ENCODE measurements at places on chromosomes 5 and 9.

- peak; percentile 79 for DNase-seq
These were observed 722.8 kb upstream of the GRAMD2B start for GRCh38 chr5:125700380-125700861.

DNA sequence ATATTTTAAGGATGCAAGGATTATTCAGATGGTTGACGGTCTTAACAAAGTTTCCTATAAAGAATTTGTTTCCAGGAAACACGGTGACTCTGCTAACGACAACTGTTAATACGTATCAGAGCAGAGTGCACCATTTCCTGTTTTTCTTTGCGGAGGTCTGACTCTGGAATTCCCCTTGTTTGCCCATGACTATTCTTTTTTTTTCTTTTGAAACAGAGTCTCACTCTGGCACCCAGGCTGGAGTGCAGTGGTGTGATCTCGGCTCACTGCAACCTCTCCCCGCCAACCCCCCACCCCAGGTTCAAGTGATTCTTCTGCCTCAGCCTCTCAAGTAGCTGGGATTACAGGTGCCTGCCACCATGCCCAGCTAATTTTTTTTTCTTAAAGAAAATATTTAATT, 115.9 kb downstream of the CDC42SE2 start:
- DNase-seq = peak; percentile 87

- no peak for DNase-seq
These were observed 551 bp downstream of the N4BP3 start for GRCh38 chr5:178113841-178114324.

GRCh38 chr5:139877129-139877597, 81.6 kb downstream of the PSD2 start:
- no peak for DNase-seq

- no peak for DNase-seq
These were observed 51.6 kb downstream of the F2RL2 start for GRCh38 chr5:76571559-76571958.

- peak; percentile 33 for DNase-seq
These were observed 2.3 kb downstream of the GDNF start for GRCh38 chr5:37837414-37838032.

DNA sequence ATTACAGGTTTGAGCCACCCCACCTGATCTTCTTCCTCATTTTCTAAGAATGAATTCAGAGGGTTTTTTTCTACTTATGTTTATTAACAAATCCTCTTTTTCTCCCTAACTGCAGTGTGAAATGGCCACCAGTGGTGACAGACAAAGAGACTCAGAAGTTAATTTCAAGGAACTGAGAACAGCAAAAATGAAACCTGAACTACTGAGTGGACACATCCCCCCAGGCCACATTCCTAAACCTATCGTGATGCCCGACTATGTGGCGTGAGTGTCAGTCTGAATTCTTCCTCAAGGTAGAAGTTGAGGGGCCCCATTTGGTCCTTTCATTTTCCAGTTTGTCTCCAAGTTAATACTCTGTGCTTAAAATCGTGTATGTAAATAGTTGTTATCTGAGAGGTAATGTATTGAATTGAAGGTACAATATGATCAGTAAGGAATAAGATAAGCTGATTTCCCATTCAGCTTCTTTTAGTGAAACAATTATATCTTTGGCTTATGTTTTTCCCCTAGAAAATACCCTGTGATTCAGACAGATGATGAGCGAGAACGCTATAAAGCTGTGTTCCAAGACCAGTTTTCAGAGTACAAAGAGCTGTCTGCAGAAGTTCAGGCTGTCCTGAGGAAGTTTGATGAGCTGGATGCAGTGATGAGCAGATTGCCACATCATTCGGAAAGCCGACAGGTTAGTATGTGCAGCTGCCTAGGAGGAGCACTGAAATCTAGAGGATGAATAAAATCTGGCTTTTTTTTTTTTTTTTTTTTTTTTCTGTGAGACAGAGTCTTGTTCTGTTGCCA, 17.7 kb downstream of the MARVELD2 start:
- no peak for DNase-seq

GRCh38 chr9:5450359-5451091, at the start of gene CD274:
CD274 (plus strand) TSS chr9:5450542; CDS start chr9:5456114, 5,572 bp downstream.
- DNase-seq = peak; percentile 87

DNA sequence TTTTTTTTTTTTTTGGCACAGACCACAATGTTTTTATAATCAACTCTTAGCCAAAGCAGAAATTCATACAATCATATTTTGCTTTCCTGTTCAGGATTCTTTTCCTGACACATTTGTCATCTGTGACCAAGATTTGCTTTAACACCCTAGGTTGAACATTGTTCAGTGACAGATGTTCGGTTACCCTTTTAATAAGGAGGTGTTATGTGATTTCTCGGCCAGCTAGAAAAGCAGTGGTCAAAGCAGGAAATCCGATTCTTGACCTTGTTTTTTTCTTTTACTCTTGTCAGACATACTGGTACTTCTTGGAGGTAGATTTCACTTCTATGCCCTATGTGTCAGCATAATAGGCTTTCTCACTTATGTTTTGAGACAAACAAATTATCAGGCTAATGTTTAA, 335.3 kb upstream of the ACTBL2 start:
- no peak for DNase-seq

DNA sequence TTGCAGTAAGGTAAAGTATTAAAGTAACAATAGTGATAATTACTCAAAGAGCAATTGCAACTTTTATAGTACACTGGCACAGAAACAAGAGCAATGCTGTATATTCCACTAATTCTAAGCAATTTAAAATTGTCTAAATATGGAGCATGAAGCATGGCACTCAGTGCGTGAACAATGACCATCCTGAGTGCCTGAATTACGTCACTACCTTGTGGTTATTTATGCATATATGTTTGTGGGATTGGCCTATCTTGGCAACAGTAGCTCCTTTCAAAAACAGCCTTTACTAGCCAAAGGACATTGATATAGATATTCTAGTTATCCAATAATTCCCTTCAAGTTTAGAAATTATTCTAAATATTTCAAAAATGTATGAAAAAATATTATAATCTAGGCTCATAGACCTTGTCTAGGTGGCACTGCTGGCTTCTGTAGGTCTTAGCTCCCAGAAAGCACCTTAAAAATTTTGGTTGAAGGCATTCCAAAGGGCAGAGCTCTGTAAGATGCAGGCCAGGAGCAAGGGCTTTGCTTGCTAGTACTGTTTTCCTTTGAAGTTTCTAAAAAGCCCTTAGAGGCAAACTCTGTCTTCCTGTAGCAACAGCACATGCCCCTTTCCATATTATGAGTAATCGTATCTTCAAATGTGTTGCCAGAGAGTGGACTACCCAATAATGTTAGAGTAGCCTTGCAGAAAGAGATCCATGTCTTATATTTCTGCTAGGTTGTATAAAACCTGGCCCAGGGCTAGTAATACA, 719.3 kb downstream of the NR2F1-AS1 start:
- DNase-seq = no peak

DNA sequence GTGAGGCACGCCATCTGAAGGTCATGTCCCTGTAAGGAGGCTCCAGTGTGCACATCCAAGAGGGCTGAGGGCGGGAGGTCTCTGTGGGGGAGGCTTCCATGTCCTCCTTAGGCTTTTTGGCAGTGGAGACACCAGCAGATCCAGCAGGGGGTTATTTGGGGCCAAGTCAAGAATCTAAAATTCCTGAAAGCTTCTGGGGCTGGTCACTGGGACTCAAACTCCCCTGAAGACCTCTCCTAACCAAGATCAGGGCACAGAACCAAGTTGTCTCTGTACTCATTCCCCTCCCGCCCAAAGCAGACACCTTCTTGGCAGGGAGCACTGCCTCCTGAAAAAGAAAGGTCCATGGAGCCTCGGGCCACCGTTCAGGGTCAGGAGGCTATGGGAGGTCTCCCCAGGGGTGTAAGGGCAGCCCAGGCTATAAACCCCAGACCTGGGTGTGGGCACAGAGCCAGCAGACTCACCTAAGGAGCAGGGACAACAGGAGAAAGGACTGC, 127.4 kb upstream of the ADRA1B start:
- no peak for DNase-seq

GRCh38 chr9:134642385-134643181, 980 bp downstream of the COL5A1 start:
- no peak for DNase-seq

GRCh38 chr9:91421128-91421765, 2.4 kb downstream of the NFIL3 start:
- DNase-seq = peak; percentile 14

DNA sequence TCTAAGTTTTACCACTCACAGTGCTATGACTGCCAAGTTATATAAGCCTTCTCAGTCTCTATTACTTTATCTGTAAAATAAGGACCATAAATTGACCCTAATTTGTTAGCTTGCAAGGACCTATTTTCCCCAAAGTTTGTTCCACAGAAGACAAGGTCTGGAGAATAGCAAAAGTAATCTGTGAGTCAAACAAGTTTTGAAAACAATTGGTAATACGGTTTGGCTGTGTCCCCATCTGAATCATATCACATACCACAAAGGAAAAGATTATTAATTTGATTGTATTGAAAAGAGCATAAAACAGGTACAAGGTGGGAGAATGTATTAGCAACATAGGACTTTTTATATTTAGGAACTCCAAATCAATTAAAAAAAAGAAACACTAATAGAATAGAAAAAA, 124.0 kb upstream of the TARS1 start:
- no peak for DNase-seq

- no peak for DNase-seq
These were observed 73.3 kb downstream of the GHR start for GRCh38 chr5:42496397-42497156.

GRCh38 chr5:153900703-153901395, 137.9 kb downstream of the FAM114A2 start:
- DNase-seq = no peak

GRCh38 chr9:99563364-99563763, 258.3 kb upstream of the NR4A3 start:
- no peak for DNase-seq

DNA sequence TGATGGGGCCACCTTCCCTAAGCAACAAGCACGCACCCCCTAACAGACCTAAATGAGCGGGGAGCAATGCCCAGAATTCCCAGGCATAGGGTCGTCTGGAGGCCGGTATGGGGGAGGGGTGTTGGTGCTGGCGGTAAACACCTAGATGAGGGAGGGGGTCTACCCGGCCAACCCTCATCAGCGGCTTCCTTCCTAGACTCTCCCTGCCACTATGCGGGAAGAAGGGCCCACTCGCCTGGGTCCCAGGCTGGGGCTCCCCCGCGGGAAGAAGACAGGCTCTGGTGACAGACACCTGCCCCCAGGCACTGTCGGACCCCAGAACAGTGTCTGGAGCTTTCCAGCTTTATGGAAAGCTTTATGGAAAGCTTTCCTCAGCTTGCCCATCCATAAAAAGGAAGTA, 519.0 kb upstream of the SEMA6A start:
- DNase-seq = no peak

DNA sequence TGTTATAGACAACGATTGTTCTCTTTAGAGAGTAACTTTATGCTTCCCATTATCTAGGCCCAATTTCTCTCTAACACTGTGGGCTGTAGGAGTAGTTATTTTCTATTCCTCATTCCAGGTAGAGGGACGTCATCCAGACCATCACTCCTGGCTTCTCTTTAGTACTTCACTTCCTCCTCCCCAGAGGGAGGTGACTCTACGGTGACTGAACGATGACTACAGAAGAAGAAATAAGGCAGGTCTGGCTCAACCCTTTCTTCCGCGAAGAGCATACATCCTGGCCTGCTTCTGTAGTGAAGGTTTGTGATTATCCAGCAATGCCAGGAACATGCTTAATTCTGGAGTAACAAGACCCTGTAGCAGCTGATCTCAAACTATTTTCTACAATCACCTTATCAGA, 50.8 kb downstream of the HMGCR start:
- no peak for DNase-seq

GRCh38 chr9:89361816-89362646, 43.7 kb downstream of the SECISBP2 start:
- no peak for DNase-seq

Data from kidney glomerular epithelial cell (primary cell).